ENCODE measurements at places on chromosomes 11 and 22.

DNA sequence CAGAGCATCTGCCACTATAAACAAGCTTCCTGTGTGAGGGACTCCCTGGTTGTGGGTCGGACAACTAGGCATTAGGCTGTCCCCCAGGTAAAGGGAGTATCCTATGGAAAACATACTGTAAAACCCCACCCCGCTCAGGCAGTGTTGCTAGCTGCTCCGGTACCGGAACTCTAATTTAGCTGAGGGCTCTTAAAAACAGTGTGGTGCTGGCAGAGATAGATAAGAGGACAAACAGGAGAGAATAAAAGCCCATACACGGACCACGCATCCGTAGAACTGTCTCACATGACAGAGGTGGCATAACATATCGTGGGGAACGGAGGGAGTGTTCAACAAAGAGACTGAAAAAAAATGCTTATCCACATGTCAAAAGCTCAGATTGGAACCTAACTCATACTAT, 3.4 kb upstream of the MOGAT2 start:
- no peak for DNase-seq

DNA sequence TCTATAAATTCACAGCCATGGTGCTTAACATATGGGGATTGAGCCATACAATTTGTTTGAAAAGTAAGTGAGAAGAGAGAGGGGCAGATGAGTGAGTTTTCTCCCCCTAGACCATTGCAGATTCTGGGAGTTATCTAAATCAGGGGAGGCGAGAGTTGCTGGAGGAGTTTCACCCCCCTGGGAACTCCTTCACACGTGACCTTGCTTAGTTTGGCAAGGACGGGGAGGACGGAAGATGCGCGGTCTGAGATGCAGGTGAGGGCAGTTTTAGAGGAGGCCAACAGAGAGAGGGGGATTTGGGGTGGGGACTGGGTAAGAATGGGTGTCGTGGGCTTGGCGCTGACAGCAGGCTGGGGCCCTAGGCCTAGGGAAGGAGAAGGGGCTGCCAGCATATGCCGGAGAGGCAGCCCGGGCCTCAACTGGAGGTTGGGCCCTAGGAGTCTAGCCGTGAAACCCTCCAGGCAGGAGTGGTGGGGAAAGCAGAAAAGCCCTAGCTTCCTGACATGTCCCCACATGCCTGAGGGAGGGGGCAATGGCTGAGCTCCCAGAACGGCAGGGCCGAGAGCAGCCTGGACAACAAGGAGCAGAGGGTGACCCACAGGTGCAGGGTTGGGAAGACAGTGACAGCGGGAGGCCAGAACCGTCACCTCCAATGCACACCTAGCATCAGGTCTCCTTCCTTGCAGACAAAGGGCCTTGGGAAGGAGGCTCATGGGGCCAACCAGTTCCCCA, 63.9 kb downstream of the ELFN2 start:
- DNase-seq: no peak

GRCh38 chr11:9144828-9145227, 53.4 kb upstream of the SCUBE2 start:
- no peak for DNase-seq

DNA sequence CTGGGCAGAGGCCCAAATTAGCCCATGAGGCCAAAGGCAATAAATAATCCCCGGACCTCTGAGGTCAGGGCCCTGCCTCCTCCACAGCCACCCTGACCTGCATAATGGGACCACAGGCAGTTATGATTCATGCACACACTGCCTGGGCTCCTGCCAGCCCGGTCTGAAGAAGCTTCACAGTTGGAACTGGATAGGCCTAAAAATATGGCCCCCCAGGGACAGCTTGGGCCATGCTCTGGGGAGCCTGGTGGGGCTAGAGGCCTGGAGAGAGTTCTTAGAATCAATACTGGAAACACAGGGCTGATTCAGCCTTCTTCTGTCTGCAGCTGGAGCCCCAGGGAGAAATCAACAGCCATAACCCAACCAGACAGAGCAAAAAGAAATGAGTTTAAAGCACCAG, 112.8 kb upstream of the CADM1 start:
- no peak for DNase-seq

GRCh38 chr11:73243093-73243485, 25.0 kb downstream of the P2RY2 start:
- DNase-seq: no peak

GRCh38 chr11:112694813-112695212, 266.4 kb upstream of the NCAM1 start:
- DNase-seq: no peak

GRCh38 chr11:27912916-27913315, 195.0 kb downstream of the KIF18A start:
- no peak for DNase-seq

DNA sequence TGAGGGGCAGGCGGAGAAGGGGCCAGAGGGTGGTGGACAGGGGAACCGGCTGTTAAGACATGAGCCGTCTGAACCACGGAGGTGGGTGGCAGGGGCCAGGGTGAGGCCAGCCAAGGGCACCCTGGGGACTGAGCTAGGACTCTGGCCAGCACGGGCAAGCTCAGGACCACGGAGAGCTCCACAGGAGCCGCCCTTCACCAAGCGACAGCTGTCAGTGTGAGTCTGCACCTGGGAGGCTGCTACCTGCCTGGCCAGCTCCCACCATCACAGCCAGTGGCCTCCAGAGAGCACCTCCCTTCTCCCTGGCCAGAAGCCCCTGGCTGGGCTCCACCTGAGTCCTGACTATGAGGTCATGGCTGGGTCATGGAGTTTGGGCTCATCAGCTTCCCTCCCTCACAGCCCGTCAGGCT, 21.6 kb downstream of the MGAT3 start:
- DNase-seq: no peak

DNA sequence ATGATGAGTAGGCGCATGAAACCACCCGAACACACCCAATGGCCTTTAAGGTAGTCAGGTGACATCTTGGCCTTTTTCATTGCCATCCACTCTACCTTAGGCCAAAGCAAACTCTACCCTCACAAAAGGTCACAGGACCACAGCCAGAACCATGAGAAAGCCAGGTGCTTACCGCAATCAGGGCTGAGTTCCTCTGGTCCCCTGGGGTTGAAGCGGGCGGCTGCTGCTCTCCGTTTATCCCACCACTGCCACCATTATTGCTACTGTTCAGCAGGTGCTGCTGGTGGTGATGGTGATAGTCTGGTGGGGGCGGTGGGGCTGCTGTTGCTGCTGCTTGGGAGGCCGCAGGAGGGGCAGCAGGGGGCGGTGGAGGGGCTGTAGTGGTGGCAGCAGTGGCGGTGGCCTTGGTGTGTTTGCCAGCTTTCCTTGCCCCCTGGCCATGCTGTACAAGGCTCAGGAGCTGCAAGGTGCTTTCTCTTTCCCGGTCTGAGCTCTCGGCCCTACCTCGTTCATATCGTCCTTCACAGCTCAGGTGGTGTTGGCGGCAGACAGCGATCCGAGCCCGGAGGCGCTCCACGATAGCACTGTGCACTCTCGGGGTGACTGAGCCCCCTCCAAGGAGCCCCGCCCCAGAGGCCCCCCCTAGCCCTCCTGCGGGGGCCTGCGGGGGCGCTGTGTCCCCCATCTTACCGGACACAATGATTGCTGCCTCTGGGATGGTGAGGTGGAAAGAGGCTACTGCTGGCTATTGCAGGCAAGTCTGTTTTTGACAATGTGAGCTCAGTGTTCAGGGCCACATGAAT, 1.6 kb downstream of the MAML2 start:
- no peak for DNase-seq

GRCh38 chr22:38886333-38886732, 14.3 kb upstream of the CBX6 start:
- DNase-seq: no peak

DNA sequence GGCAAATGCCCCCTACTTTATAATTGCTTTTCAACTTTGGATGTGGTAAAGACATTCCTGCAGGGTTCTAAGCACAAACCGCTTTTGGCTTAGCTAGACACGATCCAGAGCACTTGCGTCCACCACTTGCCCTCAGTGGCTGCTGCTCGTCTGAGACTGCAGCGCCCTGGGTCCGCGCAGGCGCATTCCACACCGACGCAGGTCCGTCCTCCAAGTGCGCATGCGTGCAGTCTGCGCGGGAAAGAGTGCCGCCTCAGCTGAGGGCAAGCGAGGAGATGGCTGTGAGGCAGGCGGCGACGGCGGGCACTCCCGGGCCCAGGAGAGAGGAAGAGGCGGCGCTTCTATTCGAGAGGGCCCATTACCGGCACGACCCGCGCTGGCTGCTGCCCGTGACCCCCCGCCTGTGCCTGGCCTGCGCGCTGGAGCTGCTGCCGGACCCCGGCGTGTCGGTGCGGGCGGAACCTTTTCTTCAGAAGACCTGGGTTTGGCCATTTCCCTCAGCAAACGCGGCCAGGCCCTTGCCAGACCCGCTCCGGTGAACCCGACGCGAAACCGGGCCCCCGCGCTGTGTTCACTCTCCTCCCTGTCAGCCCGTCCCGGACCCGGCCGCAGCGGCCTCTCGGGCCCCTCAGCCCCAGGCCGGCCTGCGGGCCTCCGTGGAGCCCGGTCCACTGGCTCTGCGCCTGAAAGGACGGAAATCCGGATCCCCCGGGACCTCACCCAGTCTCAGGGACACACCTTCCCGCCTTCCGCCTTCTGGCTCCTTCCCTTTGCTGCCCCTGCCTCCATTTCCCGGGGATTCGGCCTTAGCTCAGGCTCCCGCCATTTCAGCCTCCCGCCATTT, at the start of gene MEI1:
TSS of gene MEI1 (plus strand) at position 240 of the 844 bp plus-strand sequence. CDS start at position 276, 36 bp downstream.
- no peak for DNase-seq

- DNase-seq: no peak
Measured at GRCh38 chr11:36385121-36385970, 89.3 kb downstream of the PRR5L start.

DNA sequence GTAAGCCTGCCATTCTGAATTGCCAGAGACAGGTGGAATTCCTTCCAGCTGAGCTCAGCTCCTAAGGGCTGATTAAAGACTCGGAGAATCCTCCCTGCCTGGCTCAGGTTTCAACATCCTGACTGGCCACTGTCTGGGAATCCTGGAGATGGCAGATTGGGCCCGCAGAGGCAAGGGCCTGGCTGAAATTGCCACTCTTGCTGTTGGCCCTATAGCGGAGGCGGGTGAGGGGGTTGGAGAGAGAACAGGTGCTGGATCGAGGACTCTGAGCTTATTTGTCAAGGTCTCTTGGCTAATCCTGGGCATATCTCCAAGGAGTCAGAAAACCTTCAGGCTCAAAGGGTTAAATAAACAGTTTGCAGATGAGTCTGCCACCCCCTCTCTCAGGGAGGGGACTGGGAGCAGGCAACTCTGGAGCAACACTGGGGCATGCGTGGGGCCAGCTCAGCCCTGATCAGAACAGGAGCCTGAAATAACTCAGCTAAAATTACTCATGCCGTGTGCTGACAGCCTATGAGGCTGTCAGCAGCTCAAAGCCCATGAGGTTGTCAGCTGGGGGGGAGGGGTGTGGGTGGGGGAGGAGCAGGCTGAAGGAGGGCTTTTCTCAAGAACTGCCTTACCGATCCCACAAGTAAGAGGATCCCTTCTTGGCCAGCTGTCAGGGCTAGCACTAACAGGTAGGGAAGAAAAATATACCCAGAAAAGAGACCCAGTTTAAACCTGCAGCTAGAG, 14.7 kb upstream of the MFRP start:
- DNase-seq: no peak
